ENCODE measurements at places on chromosomes 6 and 20.

DNA sequence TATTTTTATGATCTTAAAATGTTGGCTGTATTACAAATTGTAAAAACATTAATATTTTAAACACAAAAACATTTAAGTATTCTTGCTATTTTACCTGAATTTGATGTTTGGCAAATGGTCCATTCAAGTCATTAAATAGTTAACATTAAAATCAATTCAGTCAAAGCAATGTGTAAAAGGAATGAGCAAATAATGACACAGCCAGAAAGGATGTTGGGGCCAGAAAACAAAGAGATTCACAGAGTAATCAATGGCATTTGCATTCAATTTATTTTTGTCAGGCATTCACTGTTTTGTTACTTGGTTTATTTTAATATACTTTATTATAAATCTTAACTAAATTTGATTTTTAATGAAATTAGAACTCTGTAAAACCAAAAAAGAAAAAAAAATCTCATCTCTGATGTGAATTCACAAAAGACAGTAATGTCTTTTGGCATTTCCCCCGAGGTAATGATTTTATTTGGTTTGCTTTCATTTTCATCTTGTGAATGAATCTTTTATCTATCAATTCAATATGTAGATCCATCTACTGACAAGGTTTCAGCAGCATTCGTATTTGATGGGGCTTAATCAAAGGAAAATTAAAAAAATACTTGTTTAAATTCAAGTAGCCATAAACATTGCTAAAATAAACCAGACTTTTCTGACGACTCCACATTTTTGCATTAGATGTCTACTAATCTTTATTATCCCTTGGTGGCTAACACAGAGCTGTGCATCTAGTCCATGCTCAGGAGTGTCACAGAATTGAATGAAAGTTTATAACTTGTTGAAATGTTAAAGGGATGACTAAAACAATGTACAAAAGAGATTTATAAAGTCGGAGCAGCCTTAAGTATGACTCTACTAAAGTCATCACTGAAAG is 866.7 kb upstream of the GJE1 start:
- no peak for DNase-seq

DNA sequence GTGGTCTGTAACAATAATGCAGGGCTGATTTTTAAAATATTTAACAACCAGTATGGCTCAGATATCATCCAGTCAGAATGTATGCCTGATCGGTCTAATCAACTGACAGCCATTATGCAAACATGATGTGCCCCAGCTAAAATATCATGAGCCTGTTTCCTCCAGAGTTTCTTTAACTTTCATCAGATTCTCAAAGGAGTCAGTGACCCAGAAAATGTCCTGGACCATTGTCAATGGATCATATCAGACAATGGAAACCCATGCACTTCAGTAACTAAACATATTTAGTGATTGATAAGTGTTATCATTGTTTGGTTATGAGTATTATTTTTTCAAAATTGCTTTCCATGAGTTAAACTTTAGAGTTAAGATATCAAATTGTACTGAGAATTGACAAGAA is 173.5 kb downstream of the LMBRD1 start:
- no peak for DNase-seq

GRCh38 chr20:50014570-50015562 is 32.1 kb downstream of the SNAI1 start:
- DNase-seq = no peak

GRCh38 chr20:54995011-54995410 is 519.6 kb downstream of the DOK5 start:
- DNase-seq = no peak

GRCh38 chr20:32912688-32913087 is 54.0 kb downstream of the EFCAB8 start:
- no peak for DNase-seq

GRCh38 chr6:36916126-36916525 is 30.4 kb downstream of the C6orf89 start:
- DNase-seq = no peak

DNA sequence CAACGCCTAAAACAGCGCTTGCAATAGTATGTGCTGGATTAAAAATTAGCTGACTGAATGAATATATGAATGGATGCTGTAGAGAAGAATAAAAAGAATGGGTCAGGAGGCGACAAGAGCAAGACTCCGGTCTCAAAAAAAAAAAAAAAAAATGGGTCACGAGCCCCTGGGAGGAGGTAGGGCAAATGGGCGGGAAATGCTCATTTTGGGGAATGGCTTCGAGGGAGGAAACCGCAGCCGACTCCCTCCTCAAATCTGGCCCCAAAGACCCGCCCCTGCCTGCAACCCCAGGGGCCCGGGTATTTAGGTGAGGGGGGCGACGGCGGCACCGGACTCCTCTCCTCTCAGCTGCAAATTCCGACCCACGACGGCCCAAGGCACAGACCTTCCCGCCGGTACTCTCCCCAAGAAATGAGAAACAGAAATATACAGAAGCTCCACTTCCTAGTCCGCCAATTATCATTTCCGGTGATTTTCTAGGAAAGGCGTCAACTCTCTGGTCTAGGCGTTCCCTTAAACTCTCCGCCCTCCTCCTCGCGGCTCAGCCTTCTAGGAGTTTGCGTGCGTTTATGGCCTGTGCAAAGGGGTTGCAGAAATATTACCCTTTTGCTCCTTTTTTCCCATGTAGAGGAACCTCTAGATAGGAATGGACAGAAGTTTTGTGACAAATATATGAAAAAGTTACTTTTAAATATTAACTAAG is at the start of gene ZNF311:
Gene ZNF311, minus strand, starts transcription at position 133 of the 703 bp plus-strand sequence. CDS start 1,361 bp downstream, outside the sequence.
- no peak for DNase-seq

- no peak for DNase-seq
These were observed 203.8 kb upstream of the LRFN2 start for GRCh38 chr6:40791004-40791403.
